ENCODE measurements at places on chromosomes 2 and 18.

DNA sequence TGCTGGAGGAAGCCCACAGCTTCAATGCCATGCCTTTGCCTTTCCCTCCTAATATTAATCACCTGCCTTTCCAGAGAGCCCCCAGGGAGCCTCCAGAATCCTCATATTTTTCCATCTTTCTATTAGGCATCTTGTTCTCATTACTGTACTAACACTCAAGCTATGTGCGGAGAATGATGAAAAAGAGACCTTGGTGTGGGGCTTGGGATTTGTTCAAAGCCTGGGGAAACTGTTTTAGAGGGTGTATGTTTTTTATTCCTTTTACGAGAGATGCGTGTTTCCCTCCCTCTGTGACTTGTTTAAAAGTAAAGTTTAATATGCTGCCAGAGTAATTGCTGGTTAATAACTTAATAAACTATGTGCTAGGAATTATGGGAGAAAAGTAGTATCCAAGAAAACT, 102.4 kb upstream of the ZFP36L2 start:
- DNase-seq: no peak

- peak; percentile 62 for DNase-seq
Observed at GRCh38 chr2:174035981-174036742, 71.0 kb upstream of the SP3 start.

DNA sequence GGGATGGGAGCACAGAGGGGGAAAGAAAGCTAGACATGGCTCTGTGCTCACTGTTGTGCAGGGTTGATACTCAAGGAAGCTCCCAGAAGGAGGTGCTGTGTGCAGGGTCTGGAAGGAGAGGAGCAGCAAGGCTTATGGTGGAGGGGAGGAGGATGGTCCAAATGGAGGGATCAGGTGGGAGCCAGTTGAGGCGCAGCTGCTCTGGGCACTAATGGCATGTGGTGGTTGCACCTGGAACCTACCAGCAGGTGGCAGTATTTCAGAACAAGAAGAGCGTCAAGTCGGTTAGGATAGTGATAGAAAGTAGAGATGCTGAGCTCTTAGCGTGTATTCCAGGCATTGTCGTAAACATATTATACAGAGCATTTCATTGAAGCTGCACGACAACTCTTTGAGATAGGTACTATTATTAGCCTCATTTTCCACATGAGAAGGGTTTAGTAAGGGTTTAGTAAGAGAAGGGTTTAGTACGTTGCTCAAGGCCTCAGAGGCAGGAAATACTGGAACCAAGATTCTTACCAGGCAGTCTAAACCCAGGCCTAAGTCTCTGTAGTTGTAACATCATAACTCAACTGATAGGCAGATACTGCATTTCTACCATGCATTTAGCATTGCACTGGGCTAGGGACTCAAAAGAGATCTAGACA, 223.7 kb downstream of the CYP26B1 start:
- peak; percentile 46 for DNase-seq

DNA sequence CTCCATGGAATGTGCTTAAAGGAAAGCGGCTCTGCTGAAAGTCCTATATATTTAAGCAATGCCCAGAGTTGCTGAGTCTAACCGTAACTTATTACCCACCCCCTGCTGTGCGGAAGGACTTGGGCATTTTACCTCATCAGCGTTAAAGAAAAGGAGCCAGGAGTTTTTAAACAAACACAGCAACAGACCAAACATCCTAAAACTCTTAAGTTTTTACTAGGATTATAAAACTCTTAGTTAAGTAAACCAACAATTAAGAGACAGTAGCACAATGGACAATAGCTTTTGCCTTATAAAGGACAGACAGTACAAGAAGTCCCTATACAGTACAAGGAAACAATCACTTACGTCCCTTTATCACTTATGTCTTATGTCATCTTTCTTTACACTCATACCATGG, 90.2 kb downstream of the ZNF521 start:
- DNase-seq: no peak

- DNase-seq: no peak
Observed at GRCh38 chr2:238227587-238228032, 12.2 kb downstream of the HES6 start.

- peak; percentile 45 for DNase-seq
Observed at GRCh38 chr2:128424406-128425171, 105.9 kb upstream of the HS6ST1 start.

- no peak for DNase-seq
Observed at GRCh38 chr2:1539973-1540372, 126.7 kb downstream of the TPO start.

DNA sequence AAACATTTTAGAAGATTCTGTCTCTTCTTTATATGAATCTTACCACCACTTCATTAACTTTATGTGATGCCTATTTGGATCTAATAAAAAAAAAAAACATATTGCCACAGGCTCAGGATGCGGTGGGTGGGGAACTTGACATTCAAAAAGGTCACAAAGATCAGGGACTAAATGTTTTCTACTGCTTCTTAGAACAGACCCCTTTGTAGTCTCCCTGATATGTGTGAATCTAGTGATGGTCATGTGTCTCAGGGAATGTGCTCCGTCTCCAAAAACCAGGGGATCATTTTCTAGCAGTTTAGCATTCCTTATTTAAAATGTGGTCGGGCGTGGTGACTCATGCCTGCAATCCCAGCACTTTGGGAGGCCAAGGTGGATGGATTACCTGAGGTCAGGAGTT, 807.8 kb upstream of the CHAC2 start:
- DNase-seq: no peak

DNA sequence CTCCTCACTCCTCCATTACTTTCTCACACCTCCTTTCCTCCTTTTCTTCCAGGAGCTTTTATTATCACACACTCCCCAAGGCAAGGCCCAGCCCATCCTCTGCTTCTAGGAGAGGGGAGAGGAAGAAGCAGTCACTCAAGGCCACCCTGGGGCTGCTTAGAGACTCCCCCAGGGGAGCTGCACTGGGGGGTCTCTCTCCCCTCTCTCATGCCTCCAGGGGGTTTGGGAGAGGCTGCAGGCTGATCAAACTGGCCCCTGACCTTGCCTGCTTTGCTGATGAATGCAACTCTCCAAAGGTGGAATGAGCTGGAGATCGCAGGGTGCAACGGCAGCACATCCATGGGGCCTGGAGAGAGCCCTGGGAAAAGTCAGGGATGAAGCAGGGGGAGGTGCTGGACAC, 216.9 kb downstream of the CELF4 start:
- no peak for DNase-seq

- no peak for DNase-seq
Observed at GRCh38 chr2:172439911-172440310, 12.5 kb downstream of the ITGA6 start.

- no peak for DNase-seq
Observed at GRCh38 chr2:134021830-134022524, 231.9 kb upstream of the MGAT5 start.

DNA sequence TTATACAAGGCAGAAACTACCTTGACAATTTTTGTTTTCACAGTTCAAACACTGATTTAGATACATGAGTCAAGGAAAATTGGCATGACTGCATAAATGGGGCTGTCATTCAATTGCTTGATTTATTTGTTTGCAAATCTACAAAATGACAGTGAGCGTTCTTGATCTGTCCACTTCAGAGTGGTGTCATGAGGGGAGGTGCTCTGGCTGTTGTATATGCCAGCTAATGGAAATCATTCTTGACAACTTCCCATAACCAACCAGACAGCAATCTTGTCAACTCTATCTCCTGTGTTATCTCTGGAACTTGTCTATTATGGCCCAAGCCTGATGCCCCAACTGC, 120.6 kb upstream of the UGP2 start:
- no peak for DNase-seq

DNA sequence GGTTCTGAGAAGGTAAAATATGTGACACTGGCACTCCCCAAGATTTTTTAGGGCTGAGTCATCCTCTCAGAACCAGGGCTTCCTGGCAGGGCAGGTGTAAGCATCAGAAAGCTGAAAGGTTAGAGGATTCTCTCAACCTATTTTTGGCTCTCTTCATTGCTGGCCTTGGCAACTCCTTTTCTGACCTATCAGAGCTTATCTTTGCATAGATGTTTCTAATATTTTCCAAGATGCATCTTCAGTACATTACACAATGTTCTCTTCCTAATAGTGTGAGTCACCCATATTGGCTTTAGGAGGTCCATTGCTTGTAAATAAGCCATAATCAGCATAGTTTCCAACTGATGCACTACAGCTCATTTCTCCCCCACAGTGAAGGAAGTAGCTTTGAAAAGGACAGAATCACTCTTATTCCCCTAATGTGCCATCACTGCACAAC, 2008.4 kb upstream of the PIK3C3 start:
- peak; percentile 78 for DNase-seq

DNA sequence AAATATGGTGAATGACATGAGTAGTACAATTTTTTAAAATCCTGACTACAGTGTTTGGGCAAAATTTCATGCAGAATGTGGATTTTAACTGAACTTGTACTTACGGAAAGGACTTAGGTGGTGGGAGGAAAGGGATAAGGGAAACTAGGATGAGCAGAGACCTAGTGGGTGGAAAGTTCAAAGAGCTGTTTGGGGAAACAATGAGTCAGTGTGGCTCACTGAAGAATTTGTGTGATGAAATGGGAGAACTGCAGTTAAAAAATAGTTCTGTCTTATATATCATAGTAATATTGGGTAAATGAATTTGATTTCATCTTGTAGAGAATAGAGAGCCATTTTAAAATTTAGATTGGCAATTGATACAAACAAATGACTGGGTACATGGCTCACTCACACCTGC, 220.1 kb upstream of the CTAGE1 start:
- peak; percentile 55 for DNase-seq

DNA sequence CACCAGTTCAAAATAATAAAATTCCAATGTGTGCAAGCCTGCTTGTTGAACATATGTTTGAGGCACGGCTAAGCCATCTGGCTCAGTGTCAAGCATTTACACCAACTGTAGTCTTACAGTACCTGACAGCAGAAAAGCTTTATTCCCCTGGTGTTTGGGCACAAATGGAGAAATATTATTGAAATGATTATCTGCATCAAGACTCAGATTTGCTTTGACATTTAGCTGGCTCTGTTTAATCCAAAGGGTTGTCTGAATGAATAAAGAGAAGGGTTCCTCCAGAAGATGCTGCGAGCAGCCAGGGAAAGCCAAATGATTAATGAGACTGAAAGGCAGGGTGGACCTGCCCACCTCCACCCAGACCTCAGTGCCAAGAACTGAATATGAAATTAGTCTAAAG, 393.2 kb upstream of the GALNT5 start:
- DNase-seq: peak; percentile 2

- DNase-seq: no peak
Observed at GRCh38 chr18:43589611-43590151, 312.4 kb upstream of the SYT4 start.

DNA sequence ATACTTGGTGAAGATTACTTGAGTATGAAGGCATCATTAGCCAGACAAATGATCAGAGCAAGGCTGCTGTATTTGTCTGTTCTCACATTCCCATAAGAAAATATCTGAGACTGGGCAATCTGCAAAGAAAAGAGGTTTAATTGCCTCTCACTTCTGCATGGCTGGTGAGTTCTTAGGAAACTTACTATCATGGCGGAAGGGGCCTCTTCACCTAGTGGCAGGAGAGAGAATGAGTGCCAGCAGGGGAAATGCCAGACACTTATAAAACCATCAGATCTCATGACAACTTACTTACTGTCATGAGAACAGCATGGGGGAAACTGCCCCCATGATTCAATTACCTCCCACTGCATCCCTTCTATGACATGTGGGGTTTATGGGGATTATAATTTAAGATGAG, 452.3 kb downstream of the GALR1 start:
- DNase-seq: no peak

DNA sequence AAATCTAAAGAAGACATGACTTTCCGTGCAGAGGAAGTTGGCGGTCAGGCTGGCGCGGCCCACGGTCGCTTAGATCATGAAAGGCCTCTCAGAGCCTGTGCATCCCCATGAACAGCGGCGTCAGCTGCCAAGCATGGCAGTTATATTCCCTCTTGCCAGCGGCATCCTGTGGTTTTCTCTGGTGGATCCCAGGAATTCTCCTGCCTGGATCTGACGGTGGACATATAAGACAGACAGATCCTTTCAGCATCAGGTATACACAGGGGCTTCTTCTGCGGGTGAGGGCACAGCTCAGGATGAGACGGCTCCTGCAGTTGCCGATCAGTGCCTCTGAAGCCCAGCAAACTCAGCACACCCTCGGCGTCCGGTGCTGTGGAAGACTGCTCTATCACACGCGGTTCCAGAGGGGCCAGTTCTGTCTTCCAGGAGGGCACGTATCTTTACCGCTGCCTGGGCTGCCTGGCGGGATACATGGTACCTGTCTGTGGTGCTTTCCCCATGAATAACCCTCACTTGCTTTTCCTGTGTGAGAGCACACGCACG, 157.8 kb downstream of the LDLRAD4 start:
- no peak for DNase-seq

DNA sequence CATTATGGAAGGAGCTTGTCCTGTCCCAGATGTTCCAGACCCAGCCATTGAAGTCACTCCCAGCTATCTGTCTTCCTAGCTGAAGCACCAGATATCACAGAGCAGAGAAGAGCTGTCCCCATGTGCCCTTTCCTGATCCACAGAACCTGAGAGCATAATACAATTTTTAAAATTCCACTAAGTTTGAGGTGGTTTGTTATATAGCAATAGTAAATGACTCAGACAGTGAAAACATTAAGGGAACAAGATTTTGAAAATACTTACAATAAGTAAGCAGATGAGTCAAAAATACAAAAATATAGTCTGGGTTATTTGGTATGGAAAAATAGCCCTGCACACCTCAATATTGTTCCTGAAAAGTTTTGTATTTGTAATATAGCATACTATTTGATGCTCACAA, 85.8 kb upstream of the GLS start:
- peak; percentile 30 for DNase-seq

- no peak for DNase-seq
Observed at GRCh38 chr2:190564838-190565237, 30.3 kb upstream of the NEMP2 start.

DNA sequence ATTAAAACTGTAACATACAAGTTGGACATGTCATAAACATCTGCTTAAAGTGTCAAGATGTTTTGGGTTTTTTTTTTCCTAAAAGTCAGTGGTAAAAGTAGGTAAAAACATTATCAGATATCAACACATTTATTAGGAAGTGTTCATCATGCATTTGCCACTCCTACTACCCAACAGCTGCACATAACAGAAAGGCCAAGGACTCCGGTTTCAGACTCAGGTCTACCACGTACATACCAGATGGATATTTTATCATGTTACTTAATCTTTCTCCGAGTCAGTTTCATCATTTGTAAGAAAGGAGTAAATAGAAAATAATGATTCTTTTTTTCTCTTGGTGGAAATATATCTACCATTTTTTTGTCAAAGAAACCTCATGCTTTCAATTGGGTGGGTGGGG, 192.3 kb downstream of the UBE2E3 start:
- DNase-seq: no peak

DNA sequence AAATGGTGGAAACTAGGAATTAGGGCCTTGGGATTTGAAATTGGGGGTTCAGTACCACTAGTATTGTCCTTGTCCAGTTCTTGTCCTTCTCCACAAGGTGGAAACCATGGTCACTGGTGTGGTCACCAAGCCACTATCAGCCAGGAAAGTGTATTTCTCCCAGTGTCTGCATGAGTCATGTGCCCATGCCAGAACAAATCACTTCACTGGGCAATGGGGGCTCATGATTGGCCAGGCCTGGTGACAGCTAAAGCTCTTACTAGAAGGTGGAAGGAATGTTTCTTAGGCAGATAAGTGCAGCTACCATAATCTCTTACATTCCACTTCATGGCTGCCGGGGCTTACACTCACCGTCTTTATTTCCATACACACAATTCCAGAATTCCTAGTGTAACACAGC, 124.8 kb upstream of the TACR1 start:
- DNase-seq: no peak

Measured in AG10803 (cell line).